ENCODE measurements at places on chromosomes 4 and X. TPM values are rescaled to one million over a fixed set of nuclear protein-coding genes. Genes with fewer than 3 reads are reported as not detected.

GRCh38 chr4:88799900-88800299 is 102.3 kb upstream of the NAP1L5 start:
- DNase-seq, result no peak
- peaks cover 14% of the 10 kb centered on the region for H3K4me1 ChIP-seq
- no peaks in the 10 kb centered on the region for H3K36me3 ChIP-seq
- H3K4me3 ChIP-seq, result no peak overlapping the region

GRCh38 chr4:72909461-72909860 is 160.1 kb downstream of the COX18 start:
- no peaks in the 10 kb centered on the region for H3K27me3 ChIP-seq
- DNase-seq, result no peak
- no peak overlapping the region for H3K27ac ChIP-seq
- H3K4me1 ChIP-seq, result no peaks in the 10 kb centered on the region

DNA sequence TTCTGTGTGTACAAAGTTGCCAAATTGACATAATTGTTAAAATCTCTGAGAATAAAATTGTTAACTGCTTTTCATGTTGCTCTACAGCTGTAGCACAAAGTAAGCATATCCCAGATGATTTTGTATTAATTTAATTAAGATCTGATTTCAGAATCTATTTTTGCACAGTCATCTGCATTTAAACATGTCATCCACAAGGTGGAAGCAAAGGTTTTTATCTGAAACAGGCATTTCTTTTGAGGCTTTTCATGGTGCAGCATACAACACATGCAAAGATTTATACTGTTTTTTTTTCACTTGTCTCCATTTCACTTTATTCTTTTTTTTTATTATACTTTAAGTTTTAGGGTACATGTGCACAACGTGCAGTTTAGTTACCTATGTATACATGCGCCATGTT is 51.2 kb downstream of the GC start:
- H3K4me3 ChIP-seq, result no peak overlapping the region
- no peak for DNase-seq
- H3K27ac ChIP-seq, result no peak overlapping the region
- H3K4me1 ChIP-seq, result no peaks in the 10 kb centered on the region
- no peaks in the 10 kb centered on the region for H3K36me3 ChIP-seq

GRCh38 chrX:22373766-22374165 is 101.1 kb downstream of the CBLL2 start:
- DNase-seq, result no peak
- no peaks in the 10 kb centered on the region for H3K4me1 ChIP-seq
- no peaks in the 10 kb centered on the region for H3K36me3 ChIP-seq
- H3K27ac ChIP-seq, result no peak overlapping the region
- H3K27me3 ChIP-seq, result no peaks in the 10 kb centered on the region

DNA sequence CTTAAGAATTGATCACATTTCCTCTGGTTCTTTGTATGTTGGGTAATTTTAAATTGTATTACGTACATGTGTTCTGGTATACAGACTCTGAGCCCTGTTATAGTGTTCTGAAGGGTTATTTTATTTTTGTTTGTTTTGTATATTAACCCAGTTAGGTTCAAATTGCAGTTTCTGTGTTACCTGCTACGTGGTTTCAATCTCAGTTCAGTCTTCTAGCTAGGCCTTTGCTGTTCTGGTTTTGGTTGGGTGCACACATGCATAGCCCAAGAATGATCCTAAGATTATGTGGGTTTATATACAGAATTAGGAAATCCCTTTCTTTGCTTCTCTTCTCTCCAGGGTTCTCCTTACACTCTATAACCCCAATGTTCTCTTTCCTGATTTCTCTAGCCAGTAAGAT is 161.0 kb downstream of the PPP1R2C start:
- DNase-seq, result no peak
- no peaks in the 10 kb centered on the region for H3K27me3 ChIP-seq
- H3K4me1 ChIP-seq, result no peaks in the 10 kb centered on the region
- no peak overlapping the region for H3K4me3 ChIP-seq

DNA sequence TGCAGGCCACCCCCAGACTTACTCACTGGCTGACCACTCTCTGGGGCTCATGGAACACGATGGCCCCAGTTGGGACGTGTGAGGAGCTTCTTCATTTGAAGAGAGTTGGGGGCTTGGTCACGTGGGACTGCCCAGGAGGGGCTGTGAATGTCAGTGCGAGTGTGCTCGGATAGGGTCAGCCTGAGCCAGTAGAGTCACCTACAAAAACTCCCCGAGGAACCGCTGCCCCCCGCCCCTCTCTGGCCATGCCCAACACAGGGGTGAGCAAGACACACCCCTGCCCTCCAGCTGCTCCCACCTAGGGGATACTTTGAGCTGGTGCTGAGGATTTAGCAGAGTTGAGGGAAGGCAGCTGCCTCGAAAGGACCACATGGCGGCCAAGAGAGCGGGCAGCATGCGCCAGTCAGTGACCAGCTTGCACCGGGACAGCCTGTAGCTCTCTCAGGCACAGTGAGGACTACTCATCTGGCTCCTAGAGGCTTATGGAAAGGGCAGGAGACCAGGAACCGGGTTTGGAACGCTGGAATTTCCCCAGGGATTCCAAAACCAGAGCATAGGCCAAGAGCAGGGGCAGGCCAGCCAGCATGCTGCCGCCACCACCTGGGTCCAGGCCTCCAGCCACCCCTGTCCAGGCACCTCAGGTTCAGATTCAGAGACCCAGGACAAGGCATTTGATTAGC is 8.4 kb downstream of the PNMA6E start:
- H3K36me3 ChIP-seq, result no peaks in the 10 kb centered on the region
- H3K4me3 ChIP-seq, result no peak overlapping the region
- H3K27ac ChIP-seq, result no peak overlapping the region
- no peak for DNase-seq

- no peaks in the 10 kb centered on the region for H3K36me3 ChIP-seq
- H3K27me3 ChIP-seq, result no peaks in the 10 kb centered on the region
- H3K27ac ChIP-seq, result no peak overlapping the region
- H3K4me1 ChIP-seq, result no peaks in the 10 kb centered on the region
Measured at GRCh38 chrX:1906028-1906427, 291.2 kb downstream of the ASMT start.

- H3K27ac ChIP-seq, result no peak overlapping the region
- no peaks in the 10 kb centered on the region for H3K4me1 ChIP-seq
- H3K27me3 ChIP-seq, result no peaks in the 10 kb centered on the region
- no peaks in the 10 kb centered on the region for H3K36me3 ChIP-seq
Measured at GRCh38 chrX:42771506-42772335, 6.2 kb downstream of the PPP1R2C start.

- DNase-seq, result no peak
- no peaks in the 10 kb centered on the region for H3K27me3 ChIP-seq
- H3K36me3 ChIP-seq, result peaks cover 65% of the 10 kb centered on the region
- H3K27ac ChIP-seq, result peak overlapping the region; percentile 62
- no peak overlapping the region for H3K4me3 ChIP-seq
Measured at GRCh38 chr4:184408684-184409081, 65.7 kb downstream of the IRF2 start.

GRCh38 chrX:40248822-40249221 is 151.1 kb upstream of the BCOR start:
- H3K27ac ChIP-seq, result no peak overlapping the region
- H3K36me3 ChIP-seq, result no peaks in the 10 kb centered on the region
- no peak overlapping the region for H3K4me3 ChIP-seq
- no peaks in the 10 kb centered on the region for H3K27me3 ChIP-seq
- no peaks in the 10 kb centered on the region for H3K4me1 ChIP-seq

GRCh38 chr4:37674439-37674838 is 11.7 kb downstream of the RELL1 start:
- H3K4me3 ChIP-seq, result no peak overlapping the region
- H3K4me1 ChIP-seq, result peaks cover 57% of the 10 kb centered on the region
- H3K36me3 ChIP-seq, result no peaks in the 10 kb centered on the region
- DNase-seq, result no peak
- no peak overlapping the region for H3K27ac ChIP-seq

DNA sequence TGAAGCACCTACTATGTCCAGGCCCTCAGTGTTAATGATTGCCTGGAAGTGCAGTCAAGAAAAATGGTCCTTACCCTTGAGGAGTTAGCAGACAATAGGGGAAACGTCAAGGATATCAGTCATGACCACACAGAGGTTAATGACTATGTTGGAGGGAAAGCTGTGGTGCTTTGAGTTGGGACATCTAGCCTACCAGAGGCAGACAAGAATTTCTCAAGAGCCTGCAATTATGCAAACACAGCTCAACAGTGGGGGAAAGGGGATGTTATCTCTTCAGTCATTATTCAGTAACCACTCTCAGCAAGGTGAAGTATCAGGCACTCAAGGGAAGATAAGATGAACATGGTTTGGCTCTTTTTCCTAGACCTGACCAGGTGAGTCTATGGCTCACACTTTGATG is 7.0 kb upstream of the FGFBP1 start:
- H3K27ac ChIP-seq, result no peak overlapping the region
- no peak overlapping the region for H3K4me3 ChIP-seq
- no peaks in the 10 kb centered on the region for H3K36me3 ChIP-seq
- no peak for DNase-seq
- H3K4me1 ChIP-seq, result no peaks in the 10 kb centered on the region
- no peaks in the 10 kb centered on the region for H3K27me3 ChIP-seq

GRCh38 chr4:66284991-66285451 is 614.7 kb upstream of the EPHA5 start:
- H3K27me3 ChIP-seq, result no peaks in the 10 kb centered on the region
- no peaks in the 10 kb centered on the region for H3K36me3 ChIP-seq
- DNase-seq, result no peak
- no peak overlapping the region for H3K4me3 ChIP-seq
- H3K4me1 ChIP-seq, result no peaks in the 10 kb centered on the region

- no peaks in the 10 kb centered on the region for H3K4me1 ChIP-seq
- H3K27me3 ChIP-seq, result no peaks in the 10 kb centered on the region
- no peak for DNase-seq
- H3K27ac ChIP-seq, result no peak overlapping the region
- H3K36me3 ChIP-seq, result no peaks in the 10 kb centered on the region
Measured at GRCh38 chr4:159705334-159705733, 602.5 kb downstream of the RAPGEF2 start.

DNA sequence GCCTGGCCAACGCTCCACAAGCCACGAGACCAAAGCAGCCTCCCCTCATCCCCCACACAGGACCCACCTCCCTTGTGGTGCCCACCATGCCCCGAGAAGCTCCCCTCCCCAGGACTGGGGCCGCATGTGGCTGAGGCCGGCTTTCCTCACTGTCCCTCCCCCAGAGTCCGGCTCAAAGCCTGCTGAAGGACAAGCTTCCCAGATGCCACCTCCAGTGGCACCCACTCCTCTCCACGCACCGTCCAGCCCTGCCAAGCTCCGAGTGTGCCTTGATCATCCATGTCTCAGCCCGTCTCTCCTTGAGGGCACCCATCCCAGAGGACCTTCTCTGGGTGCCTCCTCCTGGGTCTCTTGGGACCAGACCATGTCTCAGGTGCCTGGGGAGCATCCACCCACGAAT is 58.8 kb upstream of the MXD4 start:
- no peak overlapping the region for H3K4me3 ChIP-seq
- H3K27me3 ChIP-seq, result no peaks in the 10 kb centered on the region
- DNase-seq, result no peak

DNA sequence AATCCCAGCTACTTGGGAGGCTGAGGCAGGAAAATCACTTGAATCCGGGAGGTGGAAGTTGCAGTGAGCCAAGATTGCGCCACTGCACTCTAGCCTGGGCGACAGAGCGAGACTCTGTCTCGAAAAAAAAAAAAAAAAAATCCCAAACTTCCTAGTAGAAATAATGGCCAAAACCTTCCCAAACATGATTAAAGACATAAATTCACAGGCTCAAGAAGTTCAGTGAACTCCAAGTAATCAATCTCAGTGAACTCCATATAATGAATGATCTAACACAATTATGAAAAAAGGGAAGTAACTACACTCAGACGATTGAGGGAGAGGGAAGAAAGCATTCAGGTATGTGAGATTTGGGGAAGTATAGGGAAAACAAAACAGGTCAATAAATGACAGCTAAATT is 6.5 kb downstream of the FUNDC1 start:
- no peak for DNase-seq

DNA sequence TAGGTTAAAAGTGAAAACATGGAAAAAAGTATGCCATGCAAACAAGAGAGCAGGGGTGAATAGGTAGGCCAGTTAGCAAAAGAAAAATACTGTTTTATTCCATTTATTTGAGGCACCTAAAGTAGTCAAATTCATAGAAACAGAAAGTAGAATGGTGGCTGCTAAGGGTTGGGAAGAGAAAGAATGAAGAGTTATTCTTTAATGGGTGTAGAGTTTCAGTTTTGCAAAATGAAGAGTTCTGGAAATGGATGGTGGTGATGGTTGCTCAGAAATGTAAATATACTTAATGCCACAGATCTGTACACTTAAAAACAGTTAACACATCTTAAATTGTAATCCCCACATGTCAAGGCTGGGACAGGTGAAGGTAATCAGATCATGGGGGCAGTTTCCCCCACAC is 29.7 kb downstream of the PARM1 start:
- no peaks in the 10 kb centered on the region for H3K4me1 ChIP-seq
- H3K36me3 ChIP-seq, result no peaks in the 10 kb centered on the region
- H3K27ac ChIP-seq, result no peak overlapping the region
- no peak overlapping the region for H3K4me3 ChIP-seq
- no peak for DNase-seq
- H3K27me3 ChIP-seq, result no peaks in the 10 kb centered on the region

DNA sequence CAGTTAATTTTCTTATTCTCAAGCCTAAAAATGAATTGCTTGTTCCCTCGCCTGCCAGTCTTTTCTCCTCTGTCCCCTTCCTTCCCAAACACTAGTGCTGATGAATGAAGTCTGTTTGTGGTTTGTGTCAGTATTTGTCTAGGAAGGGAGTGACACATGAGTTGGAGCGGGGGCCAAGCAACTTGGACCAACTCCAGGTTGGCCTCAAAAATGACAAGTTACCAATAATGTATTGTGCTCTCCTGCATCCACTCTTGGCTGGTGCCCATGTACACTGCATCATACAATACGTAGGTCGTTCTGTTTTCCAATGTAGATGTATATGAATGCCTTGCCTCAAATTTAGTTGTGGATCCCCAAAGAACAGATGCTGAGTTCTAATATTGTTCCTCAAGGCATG is 223.0 kb upstream of the GPC4 start:
- peaks cover 3% of the 10 kb centered on the region for H3K4me1 ChIP-seq
- no peak overlapping the region for H3K27ac ChIP-seq
- H3K27me3 ChIP-seq, result no peaks in the 10 kb centered on the region
- H3K4me3 ChIP-seq, result no peak overlapping the region
- H3K36me3 ChIP-seq, result no peaks in the 10 kb centered on the region

- H3K27me3 ChIP-seq, result no peaks in the 10 kb centered on the region
- H3K36me3 ChIP-seq, result no peaks in the 10 kb centered on the region
- H3K27ac ChIP-seq, result no peak overlapping the region
- H3K4me1 ChIP-seq, result no peaks in the 10 kb centered on the region
- H3K4me3 ChIP-seq, result no peak overlapping the region
Measured at GRCh38 chr4:97104006-97104405, 1039.3 kb downstream of the STPG2 start.

GRCh38 chr4:3292571-3293400 is at the start of gene RGS12:
Gene RGS12 (plus strand): TSS chr4:3293021. CDS start chr4:3316171, 23,150 bp downstream.
- no peaks in the 10 kb centered on the region for H3K36me3 ChIP-seq
- peaks cover 30% of the 10 kb centered on the region for H3K4me1 ChIP-seq
- H3K27ac ChIP-seq, result peak within 1 kb of the TSS; percentile 96
- DNase-seq, result peak; percentile 98

GRCh38 chrX:132638313-132638712 is 149.5 kb upstream of the MBNL3 start:
- H3K27ac ChIP-seq, result no peak overlapping the region
- no peak overlapping the region for H3K4me3 ChIP-seq
- no peak for DNase-seq
- peaks cover 13% of the 10 kb centered on the region for H3K27me3 ChIP-seq
- H3K36me3 ChIP-seq, result no peaks in the 10 kb centered on the region

BMPR1B gene
- total RNA-seq, result 8.4 TPM

MND1 gene
- total RNA-seq, result not detected

RTL5 gene
- 1.5 TPM for total RNA-seq

MRFAP1 gene
- total RNA-seq, result 300 TPM

CENPI gene
- 0.23 TPM for total RNA-seq

UXT gene
- total RNA-seq, result 87.0 TPM

Measured in psoas muscle (tissue), 8 donors.